PC-3 (cell line): ENCODE measurements at places on chromosomes 16 and 17. TPM values are rescaled to one million over a fixed set of nuclear protein-coding genes. Genes with fewer than 3 reads are reported as not detected.

The PIRT gene
- total RNA-seq, result not detected in 2 replicates

GRCh38 chr17:80270104-80270503, 9.5 kb downstream of the RNF213 start:
- H3K27ac ChIP-seq, result no peak overlapping the region
- H3K4me1 ChIP-seq, result no peaks in the 10 kb centered on the region
- H3K4me3 ChIP-seq, result no peak overlapping the region
- no peaks in the 10 kb centered on the region for H3K27me3 ChIP-seq
- DNase-seq, result no peak
- peaks cover 22% of the 10 kb centered on the region for H3K36me3 ChIP-seq

The SLC52A1 gene
- total RNA-seq, result not detected in 2 replicates

GRCh38 chr16:15057681-15058417, 2.0 kb upstream of the NTAN1 start:
- H3K4me3 ChIP-seq, result no peak overlapping the region
- H3K27ac ChIP-seq, result no peak overlapping the region
- DNase-seq, result no peak
- H3K36me3 ChIP-seq, result peaks cover 26% of the 10 kb centered on the region
- H3K4me1 ChIP-seq, result no peaks in the 10 kb centered on the region

The SDR42E1 gene
- total RNA-seq, result not detected in 2 replicates

The PPL gene
- 18.8 and 22.8 TPM in 2 replicates for total RNA-seq

The KCNJ18 gene
- 0.12 and 0.51 TPM in 2 replicates for total RNA-seq

- no peak for DNase-seq
- H3K4me1 ChIP-seq, result peaks cover 6% of the 10 kb centered on the region
- H3K27ac ChIP-seq, result no peak overlapping the region
These were observed 5.3 kb upstream of the FOXN1 start for GRCh38 chr17:28500712-28501379.

The TBKBP1 gene
- 9.0 and 12.8 TPM in 2 replicates for total RNA-seq

The TBC1D3I gene
- 0.07 TPM in 1 of 2 replicates, not detected in the other for total RNA-seq

The YBX2 gene
- 1.1 and 1.4 TPM in 2 replicates for total RNA-seq

- no peaks in the 10 kb centered on the region for H3K27me3 ChIP-seq
- no peak overlapping the region for H3K27ac ChIP-seq
- no peaks in the 10 kb centered on the region for H3K36me3 ChIP-seq
- H3K4me1 ChIP-seq, result peaks cover 13% of the 10 kb centered on the region; the same call in 1 of the 2 replicates
- no peak overlapping the region for H3K4me3 ChIP-seq
These were observed 7.5 kb downstream of the DCAKD start for GRCh38 chr17:45043813-45044540.

- H3K36me3 ChIP-seq, result no peaks in the 10 kb centered on the region
- H3K27me3 ChIP-seq, result no peaks in the 10 kb centered on the region
- peaks cover 12% of the 10 kb centered on the region for H3K4me1 ChIP-seq
- H3K4me3 ChIP-seq, result no peak overlapping the region
- no peak for DNase-seq
- H3K27ac ChIP-seq, result no peak overlapping the region
These were observed 5.7 kb upstream of the HID1 start for GRCh38 chr17:74978240-74978639.

The PDE6G gene
- total RNA-seq, result 3.0 TPM in 1 of 2 replicates, not detected in the other

DNA sequence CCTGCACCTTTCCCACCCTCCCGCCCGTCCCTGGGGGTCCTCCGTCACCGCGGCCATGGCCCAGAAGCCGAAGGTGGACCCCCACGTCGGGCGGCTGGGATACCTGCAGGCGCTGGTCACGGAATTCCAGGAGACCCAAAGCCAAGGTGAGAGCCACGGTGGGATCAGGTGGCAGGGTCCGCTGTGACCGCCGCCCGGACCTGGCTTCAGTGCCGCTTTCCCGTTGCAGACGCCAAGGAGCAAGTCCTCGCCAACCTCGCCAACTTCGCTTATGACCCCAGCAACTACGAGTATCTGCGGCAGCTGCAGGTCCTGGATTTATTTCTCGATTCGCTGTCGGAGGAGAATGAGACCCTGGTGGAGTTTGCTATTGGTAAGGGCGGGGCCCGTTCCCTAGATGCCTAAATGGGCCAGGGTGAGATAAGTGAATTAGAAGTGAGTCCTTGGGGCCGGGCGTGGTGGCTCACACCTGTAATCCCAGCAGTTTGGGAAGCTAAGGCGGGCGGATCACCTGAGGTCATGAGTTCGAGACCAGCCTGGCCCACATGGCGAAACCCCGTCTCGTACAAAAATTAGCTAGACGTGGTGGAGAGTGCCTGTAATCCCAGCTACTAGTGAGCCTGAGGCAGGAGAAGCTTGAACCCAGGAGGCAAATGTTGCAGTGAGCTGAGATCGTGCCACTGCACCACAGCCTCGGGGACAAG, 617 bp downstream of the ARMC7 start:
- peak overlapping the region; percentile 97 for H3K4me3 ChIP-seq
- no peak overlapping the region for H3K27ac ChIP-seq
- peak; percentile 48 for DNase-seq
- peaks cover 40% of the 10 kb centered on the region for H3K4me1 ChIP-seq

DNA sequence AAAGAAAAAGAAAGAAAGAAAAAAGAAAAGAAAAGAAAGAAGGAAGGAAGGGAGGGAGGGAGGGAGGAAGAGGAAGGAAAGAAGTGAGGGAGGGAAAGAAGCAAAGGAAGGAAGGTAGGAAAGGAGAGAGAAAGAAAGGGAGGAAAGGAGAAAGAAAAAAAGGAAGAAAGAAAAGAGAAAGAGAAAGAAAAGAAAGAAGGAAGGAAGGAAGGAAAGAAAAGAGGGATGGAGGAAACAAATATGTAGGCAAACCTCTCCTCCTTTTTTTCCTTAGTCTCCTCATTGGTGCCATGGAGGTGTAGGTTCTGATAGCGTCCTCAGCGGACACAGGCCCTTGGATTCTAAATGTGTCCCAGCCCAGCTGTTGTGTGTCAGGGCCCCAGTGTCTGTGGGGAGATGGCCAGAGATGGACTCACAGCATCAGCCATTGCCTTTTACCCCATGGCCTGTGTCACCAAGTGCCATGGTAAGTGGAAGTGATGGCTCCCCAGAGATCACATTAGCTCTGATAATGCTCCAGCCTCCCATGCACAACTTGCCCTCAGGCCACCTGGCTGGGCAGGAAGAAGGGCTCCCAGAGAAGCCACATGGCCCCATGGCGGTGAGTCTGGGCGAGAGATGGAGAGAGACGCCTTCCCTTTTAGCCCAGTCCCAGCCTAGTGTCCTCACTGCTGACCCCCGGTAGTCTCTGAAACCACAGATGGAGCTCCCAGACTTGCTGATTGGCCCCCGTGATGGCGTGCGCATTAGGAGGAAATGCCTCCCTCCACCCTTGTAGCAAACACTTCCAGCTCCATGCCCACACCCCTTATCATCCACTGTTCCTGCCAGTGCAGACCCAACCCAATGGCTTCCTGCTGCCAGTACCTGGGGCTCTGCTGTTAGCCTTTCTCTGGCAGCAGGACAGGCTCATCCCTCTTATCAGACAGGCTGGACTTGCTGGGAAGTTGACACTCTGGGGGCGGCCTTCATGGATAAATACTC, 3.7 kb upstream of the SLC6A2 start:
- H3K36me3 ChIP-seq, result no peaks in the 10 kb centered on the region
- 0 out of 2 replicates have a peak, but pooled peaks cover 2% of the 10 kb centered on the region for H3K27me3 ChIP-seq
- no peaks in the 10 kb centered on the region for H3K4me1 ChIP-seq

GRCh38 chr17:42564815-42565522, 1.9 kb upstream of the MLX start:
- DNase-seq, result no peak
- H3K4me3 ChIP-seq, result no peak overlapping the region
- H3K4me1 ChIP-seq, result peaks cover 25% of the 10 kb centered on the region
- no peaks in the 10 kb centered on the region for H3K27me3 ChIP-seq
- H3K36me3 ChIP-seq, result peaks cover 13% of the 10 kb centered on the region; the same call in 1 of the 2 replicates

- no peaks in the 10 kb centered on the region for H3K4me1 ChIP-seq
- H3K27me3 ChIP-seq, result no peaks in the 10 kb centered on the region
- no peak for DNase-seq
- H3K27ac ChIP-seq, result no peak overlapping the region
- H3K36me3 ChIP-seq, result no peaks in the 10 kb centered on the region
These were observed 42.5 kb downstream of the PLCG2 start for GRCh38 chr16:81821436-81822128.

- DNase-seq, result no peak
- no peaks in the 10 kb centered on the region for H3K36me3 ChIP-seq
- peaks cover 2% of the 10 kb centered on the region; the same call in 1 of the 2 replicates for H3K27me3 ChIP-seq
- H3K4me1 ChIP-seq, result no peaks in the 10 kb centered on the region
These were observed 86.8 kb upstream of the HSBP1 start for GRCh38 chr16:83720981-83721380.

DNA sequence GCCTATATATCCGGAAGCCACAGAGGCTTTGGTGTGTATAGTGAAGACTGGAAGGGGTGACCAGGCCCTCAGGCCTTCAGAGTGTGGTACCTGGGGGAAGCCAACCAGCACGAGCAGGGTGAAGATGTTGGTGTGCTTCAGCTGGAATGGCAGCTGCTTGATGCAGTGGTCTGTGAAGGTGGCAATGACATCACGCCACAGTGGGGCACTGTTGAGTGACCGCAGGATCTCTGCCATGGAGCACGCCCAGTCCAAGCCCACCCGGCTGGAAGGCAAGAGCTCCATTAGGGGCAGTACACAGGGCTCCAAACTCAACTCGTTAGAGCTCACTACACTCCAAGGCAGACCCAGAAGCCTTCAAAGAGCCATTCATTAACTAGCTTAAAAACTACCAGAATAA, 68.5 kb upstream of the ATP2A3 start:
- H3K4me3 ChIP-seq, result no peak overlapping the region
- DNase-seq, result no peak
- no peaks in the 10 kb centered on the region for H3K4me1 ChIP-seq
- H3K27ac ChIP-seq, result no peak overlapping the region
- H3K27me3 ChIP-seq, result no peaks in the 10 kb centered on the region

DNA sequence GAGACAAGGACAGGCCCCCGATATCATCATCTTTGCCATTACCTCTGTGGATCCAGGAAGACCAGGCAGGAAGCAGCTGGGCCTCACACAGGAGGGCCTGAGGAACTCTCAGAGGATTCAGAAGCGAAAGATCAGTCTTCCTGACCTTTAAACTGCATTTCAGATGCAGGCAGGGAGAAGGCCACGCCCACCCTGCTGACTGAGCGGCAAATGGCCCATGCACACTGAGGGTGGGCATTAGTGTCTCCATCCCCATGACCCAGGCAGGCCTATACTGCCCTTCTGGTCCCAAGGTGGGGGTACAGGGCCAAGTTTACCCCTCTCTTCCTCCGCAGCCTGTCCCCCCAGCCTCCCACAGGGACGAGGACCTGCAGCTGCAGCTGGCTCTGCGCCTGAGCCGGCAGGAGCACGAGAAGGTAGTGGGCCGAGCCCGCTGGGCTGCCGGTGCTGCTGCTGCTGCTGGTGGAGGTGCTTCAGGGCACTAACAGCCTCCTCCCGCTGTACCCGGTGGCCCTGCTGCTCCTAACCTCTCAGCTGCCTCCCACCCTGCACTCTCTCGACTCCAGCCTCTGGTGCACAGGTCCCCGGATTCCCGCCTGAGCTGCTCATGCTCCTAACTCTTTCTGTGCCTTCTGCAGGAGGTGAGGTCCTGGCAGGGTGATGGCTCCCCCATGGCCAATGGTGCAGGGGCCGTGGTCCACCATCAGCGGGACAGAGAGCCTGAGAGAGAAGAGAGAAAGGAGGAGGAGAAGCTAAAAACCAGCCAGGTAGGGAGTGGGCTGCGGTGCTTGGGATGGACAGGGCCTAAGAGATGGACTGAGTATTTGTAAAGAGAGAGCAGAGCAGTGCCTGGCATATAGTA, 6.2 kb downstream of the EPN3 start:
- H3K4me3 ChIP-seq, result no peak overlapping the region
- H3K4me1 ChIP-seq, result peaks cover 39% of the 10 kb centered on the region
- no peak for DNase-seq
- peaks cover 11% of the 10 kb centered on the region; the same call in 1 of the 2 replicates for H3K36me3 ChIP-seq
- no peaks in the 10 kb centered on the region for H3K27me3 ChIP-seq

The COL1A1 gene
- total RNA-seq, result 30.6 and 56.2 TPM in 2 replicates

DNA sequence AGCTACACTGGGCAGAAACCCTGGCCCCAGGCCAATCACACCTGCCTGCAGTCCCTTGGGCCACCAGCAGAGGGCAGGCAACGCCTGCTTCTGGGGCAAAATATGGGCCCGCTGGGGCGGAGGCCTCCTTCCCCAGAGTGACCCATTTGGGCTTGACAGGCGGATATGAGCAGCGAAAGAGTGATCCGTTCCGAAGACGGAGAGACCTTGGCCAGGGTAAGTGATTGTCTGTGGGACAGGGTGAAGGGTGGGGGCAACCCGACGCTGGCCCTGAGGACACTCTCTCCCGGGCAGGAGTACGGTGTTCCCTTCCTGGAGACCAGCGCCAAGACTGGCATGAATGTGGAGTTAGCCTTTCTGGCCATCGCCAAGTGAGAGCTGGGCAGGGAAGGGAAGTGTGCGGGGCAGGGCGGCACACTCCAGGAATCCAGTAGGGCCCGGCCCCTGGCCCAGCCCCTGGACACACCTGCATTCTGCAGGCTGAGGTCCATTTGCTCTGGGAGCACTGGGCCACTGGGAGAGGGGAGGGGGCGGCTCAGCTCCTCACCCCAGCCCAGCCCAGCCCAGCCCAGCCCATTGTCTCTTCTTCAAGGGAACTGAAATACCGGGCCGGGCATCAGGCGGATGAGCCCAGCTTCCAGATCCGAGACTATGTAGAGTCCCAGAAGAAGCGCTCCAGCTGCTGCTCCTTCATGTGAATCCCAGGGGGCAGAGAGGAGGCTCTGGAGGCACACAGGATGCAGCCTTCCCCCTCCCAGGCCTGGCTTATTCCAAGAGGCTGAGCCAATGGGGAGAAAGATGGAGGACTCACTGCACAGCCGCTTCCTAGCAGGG, 3.5 kb upstream of the NHERF1 start:
- peaks cover 13% of the 10 kb centered on the region for H3K4me1 ChIP-seq
- H3K4me3 ChIP-seq, result peak overlapping the region; percentile 37; the same call in 1 of the 2 replicates
- peaks cover 8% of the 10 kb centered on the region; the same call in 1 of the 2 replicates for H3K27me3 ChIP-seq
- peak; percentile 96 for DNase-seq

- H3K36me3 ChIP-seq, result no peaks in the 10 kb centered on the region
- no peak overlapping the region for H3K27ac ChIP-seq
- H3K27me3 ChIP-seq, result no peaks in the 10 kb centered on the region
- peaks cover 14% of the 10 kb centered on the region for H3K4me1 ChIP-seq
- no peak for DNase-seq
- no peak overlapping the region for H3K4me3 ChIP-seq
These were observed 49.7 kb downstream of the ARHGAP27 start for GRCh38 chr17:45383003-45383402.
